ENCODE measurements at places on chromosomes 4 and X.

- DNase-seq: no peak
Measured at GRCh38 chrX:40143987-40144386, 46.2 kb upstream of the BCOR start.

DNA sequence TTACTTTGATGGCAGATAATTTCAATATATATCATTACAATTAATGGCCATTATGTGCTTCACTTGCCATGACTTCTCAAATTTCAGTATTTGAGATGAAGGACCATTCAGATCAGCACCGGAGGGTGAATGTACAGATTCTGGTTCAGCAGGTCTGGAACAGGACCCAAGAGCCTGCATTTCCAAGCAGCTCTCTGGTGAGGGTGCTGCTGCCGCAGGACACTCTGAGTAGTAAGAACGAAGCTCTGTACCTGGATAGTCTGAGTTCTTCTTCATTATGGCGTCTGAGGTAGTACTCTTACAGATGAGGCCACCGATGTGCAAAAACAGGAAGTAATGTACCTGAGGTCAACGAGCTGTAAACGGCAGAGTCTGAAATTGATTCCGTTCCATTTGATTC lies 228.2 kb downstream of the FBXW7 start:
- no peak for DNase-seq

DNA sequence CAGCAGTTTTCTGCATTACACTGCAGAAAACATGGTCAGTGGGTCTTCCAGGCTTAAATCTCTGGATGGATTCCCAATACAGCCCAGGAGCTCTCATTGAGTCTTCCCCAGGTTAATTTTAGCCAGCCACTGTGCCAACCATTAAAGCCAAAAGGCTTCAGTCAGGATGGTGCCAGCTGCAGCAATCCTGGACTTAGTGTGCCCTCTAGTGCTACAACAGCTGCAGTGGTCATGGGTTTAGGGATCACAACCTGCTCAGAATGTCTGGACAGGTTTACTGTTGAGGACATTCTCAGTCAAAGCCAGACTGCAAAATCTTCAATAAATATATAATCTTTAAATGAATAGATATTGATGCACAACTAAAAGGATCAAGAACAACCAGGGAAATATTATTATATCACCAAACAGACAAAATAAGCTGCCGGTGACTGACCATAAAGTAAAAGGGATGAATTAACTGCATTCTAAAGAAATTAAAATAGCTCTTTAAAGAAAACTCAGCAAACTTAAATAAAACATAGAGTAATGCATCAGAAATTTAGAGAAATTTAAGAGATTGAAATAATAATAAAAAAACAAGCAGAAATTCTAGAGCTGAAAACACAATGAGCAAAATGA lies 639.9 kb downstream of the SPOCK3 start:
- no peak for DNase-seq

GRCh38 chr4:41427306-41427882 lies 110.6 kb upstream of the LIMCH1 start:
- DNase-seq: no peak

GRCh38 chr4:12144051-12144450 lies 715.4 kb upstream of the HS3ST1 start:
- no peak for DNase-seq

DNA sequence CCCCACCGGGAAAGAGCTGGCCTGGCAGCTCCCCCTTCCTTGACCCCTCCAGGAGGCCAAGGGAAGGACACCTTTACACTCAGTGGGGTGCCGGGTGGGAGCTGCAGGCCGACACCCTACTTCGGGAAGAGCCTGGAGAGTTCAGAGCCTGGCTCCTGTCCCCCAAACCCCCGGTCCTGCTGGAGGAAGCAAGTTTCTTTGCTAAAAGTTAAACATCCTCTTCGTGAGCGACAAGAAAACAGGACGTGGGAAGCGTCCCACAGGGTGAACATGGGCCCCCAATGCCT lies 2.4 kb upstream of the FTSJ1 start:
- no peak for DNase-seq

DNA sequence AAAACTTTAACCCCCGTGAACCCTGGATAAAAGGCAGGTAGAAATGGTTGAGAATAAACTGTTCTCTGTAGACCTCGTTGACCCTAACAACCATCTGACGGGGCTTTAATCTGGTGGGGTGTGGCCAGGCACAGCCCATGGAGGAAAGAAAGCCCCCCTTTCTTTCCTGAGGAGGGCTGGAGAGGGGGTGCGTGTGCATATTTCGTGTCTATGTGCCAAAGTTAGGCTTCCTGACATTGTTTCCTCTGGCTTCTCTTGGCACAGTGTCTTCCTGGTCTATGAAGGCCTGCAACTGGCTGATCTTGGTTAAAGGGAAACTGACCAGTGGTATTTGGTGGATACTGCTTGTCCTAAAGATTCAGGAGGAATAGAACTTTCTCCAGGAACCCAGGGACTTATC lies 97.1 kb downstream of the MGST2 start:
- no peak for DNase-seq

GRCh38 chrX:19677121-19677520 lies 161.8 kb upstream of the MAP3K15 start:
- DNase-seq: no peak

- DNase-seq: no peak
Measured at GRCh38 chr4:78644744-78645330, 93.3 kb downstream of the ANXA3 start.

GRCh38 chr4:150173432-150173861 lies 95.2 kb downstream of the DCLK2 start:
- DNase-seq: no peak

GRCh38 chr4:110164856-110165255 lies 33.6 kb downstream of the ELOVL6 start:
- DNase-seq: no peak

- DNase-seq: no peak
Measured at GRCh38 chr4:55528491-55528890, 18.2 kb downstream of the CLOCK start.

DNA sequence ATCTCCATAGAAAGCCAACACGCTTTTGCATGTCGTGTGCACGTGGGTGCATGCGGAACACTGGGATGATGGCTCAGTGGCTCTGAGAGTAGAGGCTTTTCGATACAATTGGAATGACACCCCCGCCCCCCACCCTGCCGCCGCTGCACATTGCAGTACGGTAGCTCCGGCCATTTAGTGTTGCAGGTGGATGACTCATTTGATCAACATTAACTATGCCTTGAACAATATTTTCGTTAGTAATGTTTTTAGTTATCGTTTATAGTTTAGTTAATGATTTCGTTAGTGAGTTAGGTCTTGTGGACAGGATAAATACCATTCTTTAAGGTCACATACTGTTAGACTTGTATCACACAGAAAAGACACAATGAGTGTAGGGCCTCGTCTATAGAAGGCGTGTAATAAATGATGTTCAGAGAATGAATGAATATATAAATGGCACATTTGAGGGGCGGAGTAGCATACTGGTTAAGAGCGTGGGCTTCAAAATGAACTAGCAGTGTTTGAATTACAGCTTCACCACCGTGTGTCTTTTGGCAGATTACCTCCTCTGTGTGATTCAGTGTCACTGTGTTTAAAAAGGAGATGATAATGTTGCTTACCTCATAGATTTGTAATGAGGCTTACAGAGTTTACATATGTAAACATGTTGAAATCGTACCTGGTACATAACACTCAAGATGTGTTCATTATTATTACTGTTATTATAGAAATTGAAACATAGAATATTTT lies 67.2 kb upstream of the TENM3 start:
- no peak for DNase-seq

DNA sequence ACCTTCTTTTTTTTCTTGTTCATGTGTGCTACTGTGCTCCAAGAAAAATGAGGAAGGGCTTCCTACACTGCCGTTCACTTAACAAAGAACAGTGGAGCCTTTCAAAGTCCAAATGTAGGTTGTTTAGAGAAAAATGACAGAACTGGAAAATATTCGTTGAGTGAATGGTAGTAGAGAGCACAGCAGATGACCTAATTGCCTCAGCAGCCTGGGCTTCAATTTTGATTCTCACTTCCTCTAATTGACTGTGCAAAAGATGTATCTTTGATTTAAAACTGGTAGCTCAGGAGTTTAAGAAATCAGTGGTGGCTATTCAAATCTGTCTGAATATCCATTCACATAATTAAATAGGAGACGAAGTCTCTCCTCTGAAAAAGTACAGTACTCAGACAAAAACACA lies 5.2 kb downstream of the NLGN4X start:
- no peak for DNase-seq
